ENCODE measurements at places on chromosomes 2 and 18.

GRCh38 chr2:34705551-34706247 lies 1106.6 kb upstream of the FAM98A start:
- no peak for DNase-seq

DNA sequence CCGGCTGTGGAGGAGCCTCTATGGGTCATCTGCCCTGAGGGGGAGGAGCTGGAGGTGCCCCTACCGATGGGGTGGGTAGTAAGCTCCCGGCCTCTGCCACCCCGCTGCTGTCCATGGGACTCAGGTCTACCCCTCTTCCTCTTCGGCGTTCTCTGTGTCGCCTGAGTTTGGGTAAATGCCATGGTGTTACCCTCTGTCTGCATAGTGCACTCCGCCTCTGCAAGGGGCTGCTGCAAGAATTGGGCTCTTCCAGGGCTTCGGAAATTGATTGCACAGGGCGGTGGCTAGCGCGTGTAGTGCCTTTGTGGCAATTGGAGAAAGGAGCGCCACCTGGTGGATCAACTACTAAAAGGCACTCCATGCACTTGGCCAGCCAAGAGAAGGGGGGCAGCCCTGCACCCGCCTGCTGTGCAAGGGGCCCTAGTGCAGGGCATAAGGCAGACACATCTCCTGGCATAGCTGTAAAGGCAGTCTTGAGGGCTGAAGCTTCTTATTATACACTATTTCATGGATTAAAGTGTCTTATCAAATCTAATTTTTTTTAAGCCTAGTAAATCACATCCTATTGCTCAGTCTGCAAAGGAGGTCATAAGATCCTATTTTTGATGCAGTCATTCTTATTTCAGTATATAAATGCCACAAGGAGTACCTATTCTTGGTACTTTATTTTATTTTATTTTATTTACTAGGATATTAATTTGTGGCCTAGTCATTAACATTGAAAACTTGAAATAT lies 308.9 kb downstream of the PDE11A start:
- DNase-seq, result peak; percentile 64

- DNase-seq, result no peak
Observed at GRCh38 chr2:171244970-171245782, 84.5 kb upstream of the TLK1 start.

DNA sequence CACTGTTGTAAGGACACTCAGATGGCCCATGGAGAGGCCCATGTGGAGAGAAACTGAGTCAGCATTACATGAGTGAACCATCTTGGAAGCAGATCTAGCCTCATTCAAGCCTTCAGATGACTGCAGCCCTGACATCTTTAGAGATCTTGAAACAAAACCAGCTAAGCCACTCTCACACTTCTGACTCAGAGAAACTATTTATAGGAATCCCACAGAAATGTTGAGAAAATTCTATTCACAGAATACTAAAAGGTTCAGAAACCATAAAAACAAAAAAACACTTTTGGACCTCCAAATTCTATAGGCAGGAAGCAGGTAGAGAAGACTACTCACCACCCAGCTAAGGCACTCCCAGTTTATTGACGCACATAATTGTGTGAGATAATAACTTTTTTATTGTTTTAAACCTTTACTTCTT lies 8.7 kb downstream of the TMEM169 start:
- DNase-seq, result peak; percentile 63

- no peak for DNase-seq
Observed at GRCh38 chr2:111022633-111023032, 98.1 kb upstream of the BCL2L11 start.

GRCh38 chr18:59086522-59086921 lies 53.2 kb upstream of the SEC11C start:
- DNase-seq, result no peak

- no peak for DNase-seq
Observed at GRCh38 chr2:1593371-1594122, 150.8 kb downstream of the PXDN start.

GRCh38 chr2:18792226-18792629 lies 202.9 kb upstream of the NT5C1B start:
- DNase-seq, result no peak

DNA sequence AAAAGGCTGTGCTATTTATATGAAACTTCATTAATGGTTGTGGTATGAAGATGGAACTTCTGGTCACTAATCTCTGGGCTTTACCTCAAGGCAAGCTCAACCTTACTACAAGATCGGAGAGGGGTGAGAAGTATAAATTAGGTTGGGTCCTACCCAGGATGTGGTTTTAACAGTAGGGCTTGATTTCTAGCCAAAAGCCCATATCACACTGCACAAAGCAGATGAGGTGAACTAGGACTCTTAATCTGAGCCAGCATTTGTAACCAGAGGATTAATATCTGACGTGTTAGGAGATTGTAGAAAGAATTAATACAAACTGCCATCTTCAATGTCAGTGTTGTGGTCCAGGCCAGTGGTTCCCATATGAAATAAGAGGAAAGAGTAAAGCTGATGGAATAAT lies 86.4 kb upstream of the RGPD4 start:
- no peak for DNase-seq

- DNase-seq, result no peak
Observed at GRCh38 chr2:167833294-167833693, 414.1 kb downstream of the STK39 start.

- no peak for DNase-seq
Observed at GRCh38 chr18:45373286-45373880, 241.9 kb upstream of the SLC14A2 start.

- no peak for DNase-seq
Observed at GRCh38 chr18:23227726-23228070, 92.4 kb downstream of the CABLES1 start.

DNA sequence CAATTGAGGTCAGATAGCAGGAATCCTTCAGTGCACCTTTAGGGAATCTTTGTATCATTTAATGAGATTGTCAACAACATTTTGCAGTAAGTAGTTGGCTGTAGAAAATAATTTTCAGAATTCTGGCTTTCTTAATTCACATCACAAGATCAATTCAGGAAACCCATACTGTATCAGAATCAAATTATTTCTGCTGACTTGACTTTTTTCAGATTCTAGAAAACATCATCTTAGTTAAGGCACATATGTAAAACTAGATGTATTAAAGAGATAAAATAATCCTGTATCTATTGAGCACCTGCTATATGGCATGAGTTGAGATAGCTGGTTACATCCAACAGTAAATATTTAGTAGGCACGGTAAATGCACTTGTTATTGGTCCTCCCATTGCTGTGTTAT lies 791.4 kb downstream of the TDRD15 start:
- no peak for DNase-seq

GRCh38 chr2:233413559-233414272 lies 59.4 kb downstream of the DGKD start:
- DNase-seq, result no peak

- DNase-seq, result no peak
Observed at GRCh38 chr2:120886534-120887319, 151.1 kb downstream of the GLI2 start.

DNA sequence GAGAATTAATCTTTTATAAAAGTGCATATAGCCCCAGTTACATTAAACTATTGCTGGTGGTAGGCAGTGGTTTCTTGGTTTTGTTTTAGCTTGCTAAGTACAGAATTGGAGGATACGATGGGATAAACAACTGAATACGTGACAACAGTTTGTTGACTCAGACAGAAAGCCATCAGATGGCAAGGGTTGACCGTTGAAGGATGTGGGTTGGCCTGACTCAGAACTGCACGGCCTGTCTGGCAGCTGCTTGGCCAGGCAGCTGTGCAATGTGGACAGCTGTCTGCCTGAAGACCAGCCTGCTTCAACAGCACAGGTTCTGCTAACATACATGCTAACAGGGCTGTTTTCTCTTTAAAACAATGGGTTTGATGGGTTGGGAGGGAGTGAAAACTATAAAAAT lies 46.6 kb downstream of the PRKRA start:
- DNase-seq, result peak; percentile 75

DNA sequence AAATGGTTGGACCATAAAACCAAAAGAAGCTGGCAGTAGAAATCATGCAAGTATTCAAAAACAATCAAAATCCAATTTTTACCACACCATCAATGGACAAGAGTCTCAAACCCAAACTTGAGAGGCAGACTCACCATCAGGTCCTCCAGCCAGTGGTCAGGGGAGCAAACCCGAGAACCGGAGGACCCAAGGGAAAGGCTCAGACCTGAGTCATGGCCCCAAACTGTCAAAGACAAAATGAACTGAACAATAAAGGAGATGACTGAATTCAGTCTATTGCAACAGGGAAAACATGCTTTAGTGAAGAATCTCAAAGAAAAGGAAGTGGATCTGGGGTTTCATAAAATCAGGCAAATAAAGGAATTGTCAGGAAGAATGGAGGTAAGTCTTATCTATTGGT lies 150.7 kb upstream of the MGAT5 start:
- no peak for DNase-seq

- no peak for DNase-seq
Observed at GRCh38 chr2:30776831-30777635, 30.2 kb downstream of the CAPN13 start.

- DNase-seq, result no peak
Observed at GRCh38 chr2:107645586-107645985, 181.1 kb upstream of the RGPD4 start.

GRCh38 chr18:22093731-22094357 lies 75.5 kb upstream of the GATA6 start:
- DNase-seq, result no peak

DNA sequence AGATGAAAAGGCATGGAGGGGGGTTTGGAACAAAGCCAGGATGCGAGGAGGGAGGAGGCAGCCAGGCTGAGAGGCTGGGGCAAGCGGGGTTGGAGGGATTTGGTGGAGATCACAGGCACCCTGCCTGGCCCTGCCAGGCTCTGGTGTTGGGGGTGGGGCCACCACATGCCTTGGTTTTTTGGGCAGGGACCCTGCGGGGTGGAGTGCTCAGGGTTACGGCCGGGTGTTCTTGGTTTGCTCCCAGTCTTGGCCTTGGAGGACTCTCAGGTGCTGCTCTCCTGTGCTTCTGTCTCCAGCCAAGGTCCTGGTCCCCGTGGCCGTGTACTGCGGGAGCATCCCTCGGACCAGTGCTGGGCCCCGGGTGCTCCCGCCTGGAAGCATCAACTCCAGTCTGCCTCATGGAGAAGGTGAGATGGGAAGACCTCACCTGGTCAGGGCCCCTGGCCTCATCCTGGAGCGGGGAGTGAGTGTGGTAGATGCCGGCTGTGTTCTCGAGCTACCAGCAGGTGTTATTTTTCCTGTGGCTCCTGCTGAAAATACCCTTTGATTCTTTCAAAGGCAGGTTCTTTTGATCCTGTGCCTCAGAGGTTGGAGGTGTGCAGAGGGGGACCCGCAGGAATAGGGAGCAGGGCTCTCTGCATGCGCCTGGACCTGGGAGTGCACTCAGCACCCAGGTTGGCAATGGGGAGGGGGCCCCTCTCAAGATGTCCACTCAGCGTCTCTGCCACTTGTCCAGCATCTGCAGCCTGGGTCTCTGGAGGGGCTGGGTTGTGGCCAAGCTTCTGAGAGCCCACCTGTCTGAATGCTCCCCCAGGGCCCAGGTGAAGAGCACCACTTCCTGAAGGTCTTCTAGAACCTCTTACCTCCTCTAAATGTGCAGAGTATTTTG lies 17.0 kb downstream of the TOGARAM2 start:
- DNase-seq, result no peak

DNA sequence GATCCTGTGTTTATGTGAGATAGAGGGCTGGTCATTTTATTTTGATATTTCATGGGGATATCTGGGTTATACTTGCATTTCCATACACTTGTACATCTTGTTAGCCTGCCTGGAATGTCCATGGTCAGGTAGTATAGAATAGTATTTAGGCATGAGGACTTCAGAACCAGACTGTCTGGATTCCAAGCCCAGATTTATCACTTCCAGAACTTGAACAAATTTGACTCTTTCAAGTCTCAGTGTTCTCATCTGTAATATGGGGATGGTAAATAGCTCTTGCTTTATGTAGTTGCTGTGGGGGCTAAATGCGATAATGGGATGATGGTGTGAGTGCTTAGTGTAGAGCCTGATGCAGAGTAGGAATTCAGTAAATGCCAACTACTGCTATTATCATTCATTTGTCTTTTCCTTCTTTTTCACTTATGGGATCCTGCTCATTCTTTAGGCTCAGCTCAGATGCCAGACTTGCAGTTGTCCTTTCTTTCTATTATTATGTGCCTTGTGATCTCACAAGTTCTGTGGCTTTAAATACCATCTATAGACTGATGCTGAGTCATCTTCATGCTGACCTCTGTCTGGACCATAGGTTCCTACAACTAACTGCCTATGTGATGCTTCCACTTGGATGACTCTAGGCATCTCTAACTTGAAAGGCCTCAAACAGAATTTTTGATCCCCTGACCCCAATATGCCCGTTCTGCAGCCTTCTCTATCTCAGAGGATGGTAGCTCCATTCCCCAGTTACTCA lies 67.4 kb downstream of the POLE4 start:
- no peak for DNase-seq

GRCh38 chr2:117833911-117834310 lies 19.4 kb downstream of the DDX18 start:
- DNase-seq, result peak; percentile 22

- DNase-seq, result no peak
Observed at GRCh38 chr2:223598994-223599639, 3.0 kb downstream of the SCG2 start.

- DNase-seq, result no peak
Observed at GRCh38 chr2:64753399-64753798, 99.7 kb upstream of the SERTAD2 start.

- no peak for DNase-seq
Observed at GRCh38 chr2:47225061-47225783, 70.1 kb upstream of the STPG4 start.

DNA sequence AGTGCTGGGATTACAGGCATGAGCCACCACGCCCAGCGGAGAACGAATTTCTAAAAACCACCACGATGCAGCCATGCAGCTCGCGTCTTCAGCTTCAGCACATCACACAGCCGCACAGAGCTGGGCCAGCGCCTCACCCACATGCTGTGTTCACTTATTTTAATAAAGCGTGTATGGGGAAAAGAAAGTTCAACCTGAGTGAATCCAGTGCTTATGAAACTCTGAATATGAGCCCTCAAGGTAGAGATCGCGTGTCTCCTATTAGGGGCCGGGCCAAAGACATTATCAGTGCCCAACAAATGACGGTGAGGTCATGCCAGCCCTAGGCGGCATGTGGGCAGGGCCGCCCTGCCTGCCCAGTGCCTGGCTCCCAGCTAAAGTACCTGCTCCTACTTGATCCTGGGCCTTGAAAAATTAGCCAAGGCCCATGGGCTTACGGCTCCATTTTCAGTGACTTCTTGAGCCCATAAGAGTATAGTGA lies 44.3 kb downstream of the SPRED2 start:
- peak; percentile 54 for DNase-seq

DNA sequence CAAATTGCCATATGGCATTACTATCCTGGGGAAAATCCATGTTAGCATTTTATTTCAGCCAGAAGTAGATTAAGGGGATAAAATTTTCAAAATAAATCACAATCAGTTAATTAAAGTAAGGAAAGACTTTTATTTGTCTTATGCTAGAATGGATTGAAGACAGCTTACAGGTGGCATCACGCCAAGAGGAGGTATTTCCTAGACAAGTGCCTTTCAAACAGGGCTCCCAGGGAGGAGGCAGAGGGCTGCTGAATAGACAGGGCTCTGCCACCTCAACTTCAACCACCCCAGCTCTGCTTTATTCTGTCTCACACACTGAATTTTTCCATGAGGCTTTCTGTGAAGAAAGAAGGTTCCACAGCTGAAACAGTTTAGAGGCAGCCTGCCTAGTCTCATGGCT lies 12.2 kb downstream of the CCDC68 start:
- no peak for DNase-seq

GRCh38 chr2:146572598-146572997 lies 1272.2 kb upstream of the ACVR2A start:
- DNase-seq, result no peak
